Activated CD4-positive, alpha-beta T cell treated with anti-CD3 and anti-CD28 coated beads for 4 hours (primary cell): ENCODE measurements at places on chromosomes 13 and 19.

DNA sequence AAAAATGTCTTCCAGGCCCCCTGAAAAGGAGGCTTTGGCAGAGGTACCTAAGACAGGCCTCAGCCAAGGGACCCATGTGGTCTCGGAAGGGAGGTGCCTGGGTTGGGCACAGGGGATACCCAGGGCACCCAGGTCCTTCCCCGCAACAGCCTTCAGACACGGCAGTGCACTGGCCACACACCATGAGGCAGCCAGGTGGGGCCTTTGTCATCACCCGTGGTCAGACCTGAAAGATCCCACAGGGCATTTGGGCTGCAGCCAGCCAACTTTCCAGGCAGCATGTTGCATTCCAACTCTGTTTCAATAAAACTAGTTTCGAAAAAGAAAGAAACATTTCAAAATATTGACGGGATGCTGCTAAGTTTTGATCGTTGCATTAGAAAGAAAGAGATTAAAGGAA, 4.7 kb upstream of the TUBGCP3 start:
- DNase-seq = no peak

- no peak for DNase-seq
Measured at GRCh38 chr13:102191951-102192502, 209.8 kb downstream of the FGF14 start.

DNA sequence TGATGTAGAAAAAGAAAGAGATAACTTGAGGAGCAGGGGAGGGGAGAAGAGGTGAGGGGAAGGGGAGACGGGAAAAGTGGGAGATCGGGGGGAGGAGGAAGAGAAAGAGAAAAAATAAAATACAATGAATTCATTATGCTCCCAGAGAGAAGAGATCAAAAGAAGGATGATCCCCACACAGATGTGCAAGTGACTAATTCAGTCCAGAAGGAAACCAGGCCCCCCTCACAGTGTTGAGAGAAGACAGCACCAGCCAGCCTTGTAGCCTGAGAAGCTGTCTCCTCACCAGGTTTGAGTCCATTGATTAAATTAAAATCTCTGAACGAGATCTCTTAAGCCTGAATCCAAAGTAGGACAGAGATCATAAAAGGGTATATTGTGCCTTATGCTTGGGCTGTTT, 333.7 kb upstream of the NBEA start:
- DNase-seq = no peak

DNA sequence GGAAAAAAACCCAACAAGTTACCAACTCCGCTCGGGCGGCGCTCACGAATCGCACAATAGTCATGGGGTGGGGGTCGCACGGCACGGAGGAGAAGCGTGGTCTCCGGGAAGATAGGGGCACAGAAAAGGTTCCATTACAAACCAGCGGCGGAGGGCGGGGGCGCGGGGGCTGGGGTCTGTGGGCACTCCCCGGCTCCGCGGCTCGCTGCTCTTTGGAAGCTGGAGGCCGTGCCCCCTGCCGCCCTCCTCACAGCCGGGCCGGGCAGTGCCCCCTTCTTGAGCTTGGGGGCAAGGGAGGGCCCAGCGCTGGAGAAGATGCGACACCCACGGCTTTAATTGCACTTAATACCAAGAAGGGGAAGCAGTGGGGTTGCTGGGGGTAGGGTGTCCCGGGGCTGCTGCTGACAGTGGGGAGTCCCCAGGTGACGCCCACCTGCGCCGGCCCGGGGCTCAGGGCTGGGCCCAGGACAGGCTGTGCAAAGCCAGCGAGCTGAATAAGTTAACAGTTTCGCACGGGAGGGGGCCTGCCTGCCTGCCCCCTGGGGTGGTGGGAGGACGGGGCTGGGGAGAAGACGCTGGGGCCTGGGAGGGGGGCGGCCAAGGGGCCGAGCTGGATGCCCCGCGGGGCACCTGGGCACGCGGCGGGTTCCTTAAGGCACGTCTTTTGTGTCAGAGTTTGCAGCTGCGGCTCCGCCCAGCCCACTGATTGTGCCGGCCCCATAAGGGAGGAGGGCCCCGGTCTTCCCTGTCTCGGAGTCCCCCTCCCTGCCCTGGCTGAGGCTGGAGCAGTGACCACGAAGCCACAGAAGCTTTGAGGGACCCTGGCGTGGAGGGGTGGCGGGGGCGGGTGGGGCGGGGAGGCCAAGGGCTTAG, 9.8 kb downstream of the DCAF15 start:
- no peak for DNase-seq

DNA sequence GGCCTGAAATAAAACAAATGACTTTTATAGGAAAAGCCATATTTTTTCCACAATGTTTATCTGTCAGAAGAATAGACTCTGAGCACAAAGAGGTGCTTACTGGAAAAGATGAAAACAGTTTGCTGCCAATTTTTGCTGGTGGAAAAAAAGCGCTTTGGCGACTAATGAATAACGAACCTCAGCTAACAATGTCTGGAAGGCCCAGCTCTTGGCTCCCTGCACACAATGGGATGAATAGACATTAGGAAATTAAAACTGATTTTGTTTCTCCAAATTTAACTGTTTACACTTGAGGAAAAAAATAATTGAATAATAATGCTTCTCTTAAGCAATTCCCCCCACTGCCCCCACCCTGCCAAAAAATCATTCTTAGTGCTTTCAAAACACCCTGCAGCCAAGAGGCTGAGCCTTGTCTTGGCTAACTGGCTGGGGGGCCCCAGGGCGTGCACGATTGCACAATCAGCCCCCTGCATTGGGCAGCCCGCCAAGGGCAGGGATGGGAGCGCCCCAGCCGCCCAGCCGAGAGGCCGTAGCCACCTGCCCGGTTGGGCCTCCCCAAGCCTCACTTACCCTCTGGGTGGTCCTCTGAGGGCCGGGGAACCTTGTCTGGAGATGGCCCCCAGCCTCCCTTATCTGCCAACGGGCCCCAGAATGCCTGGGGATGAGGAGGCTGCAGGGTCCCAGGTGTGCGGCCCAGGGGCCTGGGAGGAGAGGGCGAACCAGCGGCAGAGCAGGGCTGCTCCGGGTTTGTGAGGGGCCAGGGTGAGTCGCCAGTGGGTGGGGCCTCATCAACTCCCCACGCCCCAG, 16.8 kb downstream of the CEBPG start:
- no peak for DNase-seq
